ENCODE measurements at places on chromosomes 7 and 10.

DNA sequence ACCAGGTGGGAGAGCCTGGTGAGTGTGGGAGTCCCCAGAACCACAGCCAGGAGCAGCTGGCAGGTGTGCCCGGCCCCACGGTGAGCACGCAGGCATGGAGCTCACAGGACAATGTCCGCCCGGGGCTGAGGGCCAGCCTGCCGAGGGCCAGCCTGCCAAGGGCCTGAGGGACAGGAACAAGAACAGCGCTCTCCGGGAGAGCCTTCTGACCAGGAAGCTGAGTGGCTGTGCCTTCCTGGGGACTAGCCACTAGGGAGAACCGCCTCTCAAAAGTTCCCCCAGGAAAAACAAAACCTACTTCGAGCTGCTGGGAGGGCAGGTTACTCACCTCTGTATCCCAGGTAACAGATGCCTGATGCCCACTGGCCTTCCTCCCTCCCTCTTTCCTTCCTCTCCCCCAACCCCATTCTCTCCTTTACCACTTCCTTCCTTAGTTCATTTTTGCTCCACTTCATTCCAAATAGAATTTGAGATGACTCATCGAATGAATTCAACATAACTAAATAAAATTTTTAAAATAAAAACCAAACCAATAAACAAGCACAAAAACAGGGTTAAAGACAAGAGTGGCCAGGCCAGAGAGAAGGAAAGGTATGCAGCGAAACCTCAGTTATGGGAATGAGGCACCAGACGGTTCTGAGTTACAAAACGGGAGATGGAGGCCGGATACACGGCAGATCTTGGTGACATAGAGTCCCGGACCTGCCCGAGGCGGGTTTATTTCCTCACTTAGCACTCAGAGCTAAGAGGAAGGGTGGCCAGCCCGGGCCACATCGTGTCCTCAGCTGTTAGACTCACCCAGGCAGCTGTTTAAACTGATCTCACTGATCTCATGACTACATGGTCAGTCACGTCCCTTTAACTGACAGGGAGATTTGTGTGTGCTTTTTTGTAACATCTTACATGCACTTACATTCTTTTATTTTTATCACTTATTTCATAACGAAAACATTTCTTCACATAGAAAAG, 128.5 kb downstream of the TNS3 start:
- peak; percentile 24 for DNase-seq

DNA sequence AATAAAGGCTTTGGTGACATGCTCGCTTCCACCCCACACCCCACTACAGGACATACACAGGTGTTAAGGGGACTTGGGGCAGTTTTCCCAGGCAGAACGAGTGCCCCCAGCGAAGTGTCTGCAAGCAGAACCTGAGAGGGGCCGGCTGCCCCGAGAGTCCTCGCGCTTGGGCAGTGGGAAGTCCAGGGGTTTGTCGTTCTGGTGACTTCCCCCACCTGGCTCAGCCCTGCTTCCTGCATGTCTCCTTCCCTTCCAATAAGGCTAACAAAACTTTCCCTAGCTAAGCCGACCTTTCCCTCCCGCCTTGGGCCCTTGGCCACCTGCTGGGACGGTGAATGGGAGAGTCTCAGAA, 916 bp downstream of the VWA2 start:
- no peak for DNase-seq

- no peak for DNase-seq
These were observed 110.1 kb downstream of the WDR37 start for GRCh38 chr10:1166101-1166827.

GRCh38 chr7:93015779-93016481, 101.8 kb downstream of the SAMD9 start:
- DNase-seq = peak; percentile 38

- peak; percentile 21 for DNase-seq
These were observed 2.0 kb upstream of the PCOLCE start for GRCh38 chr7:100599911-100600729.

- DNase-seq = no peak
These were observed 50.3 kb upstream of the MET start for GRCh38 chr7:116621649-116622048.

DNA sequence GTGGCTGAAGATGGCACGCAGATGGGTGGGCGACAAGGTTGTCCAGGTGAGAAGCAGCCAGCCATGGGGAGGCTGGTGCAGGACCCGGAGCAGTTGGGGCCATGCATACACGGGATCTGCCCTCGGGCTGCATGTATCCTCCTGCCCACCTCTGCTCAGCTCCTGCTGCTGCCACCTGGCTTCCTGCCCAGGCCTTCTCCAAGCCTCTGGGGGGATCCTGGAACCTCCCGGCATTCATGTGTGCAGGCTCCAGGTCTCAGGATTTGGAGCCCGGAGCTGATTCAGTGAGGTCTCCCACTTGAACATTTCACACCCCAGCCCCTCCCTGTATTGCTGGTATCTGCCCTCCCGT, 27.0 kb downstream of the PDGFA start:
- DNase-seq = no peak

GRCh38 chr7:6260291-6261187, 11.9 kb downstream of the CYTH3 start:
- DNase-seq = no peak

DNA sequence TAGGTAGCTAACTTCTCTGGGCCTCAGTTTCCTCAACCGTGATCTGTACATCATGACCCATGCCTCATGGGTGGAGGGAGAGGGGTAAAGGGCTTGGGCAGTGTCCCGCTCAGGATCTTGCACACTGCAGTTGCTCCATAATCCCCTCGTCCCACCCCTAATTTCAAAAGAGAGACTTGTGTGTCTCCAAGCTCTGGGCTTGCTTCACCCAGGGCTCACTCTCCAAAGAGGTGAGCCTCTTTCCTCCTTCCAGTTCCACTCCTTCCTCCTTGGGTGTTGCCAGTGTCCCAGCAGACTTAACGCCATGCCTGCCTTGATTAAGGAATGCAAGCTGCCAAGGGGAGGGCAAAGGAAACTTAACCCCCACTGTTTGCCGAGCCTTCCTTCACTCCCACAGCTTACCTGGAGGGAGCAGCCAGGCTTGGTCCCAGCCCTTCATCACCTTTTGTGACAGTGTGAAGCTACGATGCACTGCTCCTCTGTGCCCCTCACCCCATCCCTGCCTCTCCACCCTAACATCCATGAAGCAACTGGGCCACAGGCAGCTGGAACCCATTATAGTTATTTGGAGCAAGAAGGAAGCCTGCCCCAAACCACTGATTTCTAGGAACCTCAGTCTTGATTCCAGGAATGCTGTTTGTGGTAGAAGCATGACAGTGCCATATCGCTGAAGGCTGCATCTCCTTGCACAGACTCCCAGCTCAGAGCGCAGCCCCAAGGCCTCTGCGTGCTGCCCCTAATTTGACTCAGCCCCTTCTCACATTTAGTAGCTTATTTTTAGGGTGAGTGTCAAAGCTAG, 363.3 kb downstream of the TNS3 start:
- DNase-seq = peak; percentile 91

DNA sequence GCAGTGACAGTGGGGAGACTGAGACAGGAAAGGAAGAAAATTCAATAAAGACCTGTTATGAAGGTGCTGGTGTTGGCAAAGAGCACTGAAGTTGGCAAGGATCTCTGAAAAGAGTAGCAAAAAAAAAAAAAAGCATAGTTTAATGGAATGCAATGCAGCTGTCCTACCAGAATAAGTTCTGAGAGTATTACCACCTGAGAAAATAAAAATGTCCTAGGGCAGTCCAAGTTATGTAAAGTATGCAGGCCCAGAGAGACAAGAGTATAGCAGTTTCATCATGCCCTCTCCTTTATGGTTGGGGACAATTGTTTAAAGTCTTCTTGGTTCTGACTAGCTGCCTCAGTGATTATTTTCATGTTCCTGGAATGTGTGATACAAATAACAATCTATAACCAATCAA, 1092.8 kb downstream of the SORCS3 start:
- DNase-seq = no peak

DNA sequence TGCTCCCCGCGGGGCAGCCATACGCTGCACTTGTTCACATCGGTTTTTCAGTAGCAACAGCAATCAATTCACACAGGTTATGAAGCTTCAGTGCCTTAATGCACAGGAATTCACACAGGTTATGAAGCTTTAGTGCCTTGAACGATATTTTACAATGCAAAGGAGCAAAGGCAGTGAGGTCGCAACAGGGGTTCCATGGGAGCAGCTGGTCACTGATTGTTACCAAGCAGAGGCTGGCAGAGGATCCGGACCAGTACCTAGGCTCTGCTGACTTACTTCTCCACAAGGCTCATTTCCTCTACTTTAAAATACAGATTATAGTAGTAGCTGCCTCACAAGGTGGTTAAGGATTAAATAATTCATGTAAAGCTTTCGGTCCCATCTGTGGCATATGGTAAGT, 95.2 kb upstream of the ODAD2 start:
- DNase-seq = no peak

DNA sequence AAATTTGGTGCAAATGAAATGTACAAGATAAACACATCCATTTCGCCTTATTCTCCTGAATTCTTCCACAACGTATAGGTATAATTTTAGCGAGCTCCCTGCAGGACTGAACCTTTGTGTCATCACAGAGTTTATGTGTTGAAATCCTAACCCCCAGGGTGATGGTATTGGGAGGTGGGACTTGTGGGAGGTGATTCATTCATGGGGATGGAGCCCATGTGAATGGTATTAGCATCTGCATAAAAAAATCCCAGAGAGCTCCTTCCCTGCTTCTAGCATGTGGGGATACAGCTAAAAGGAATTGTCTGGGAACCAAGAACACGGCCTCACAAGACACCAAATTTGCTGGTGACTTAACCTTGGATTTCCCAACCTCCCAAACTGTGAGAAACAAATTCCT, 741.4 kb upstream of the VSTM2A start:
- DNase-seq = no peak

- no peak for DNase-seq
These were observed 569 bp downstream of the SLC26A5 start for GRCh38 chr7:103445228-103446048.

DNA sequence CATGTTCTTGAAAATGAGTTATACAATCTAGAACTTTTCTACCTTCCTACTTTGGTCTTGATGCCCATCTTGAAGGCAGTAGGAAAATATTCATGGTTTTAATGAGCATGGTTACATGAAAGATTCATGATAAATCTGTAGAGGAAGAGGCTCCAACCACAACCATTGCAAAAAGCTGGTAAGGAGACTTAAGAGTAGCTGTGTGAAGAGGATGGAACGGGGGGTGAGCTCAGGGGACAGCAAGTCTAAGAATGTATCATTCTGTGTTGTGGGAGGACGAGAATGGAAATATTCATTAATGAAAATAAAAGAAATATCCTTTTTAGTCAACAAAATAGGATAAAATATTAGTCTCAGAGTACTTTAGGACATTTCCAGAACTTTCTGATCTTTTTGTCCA, 81.1 kb downstream of the BMPER start:
- DNase-seq = no peak

- DNase-seq = no peak
These were observed 35.8 kb downstream of the LAMB4 start for GRCh38 chr7:108094346-108094745.

GRCh38 chr10:96645191-96645721, 58.4 kb upstream of the TM9SF3 start:
- DNase-seq = no peak

DNA sequence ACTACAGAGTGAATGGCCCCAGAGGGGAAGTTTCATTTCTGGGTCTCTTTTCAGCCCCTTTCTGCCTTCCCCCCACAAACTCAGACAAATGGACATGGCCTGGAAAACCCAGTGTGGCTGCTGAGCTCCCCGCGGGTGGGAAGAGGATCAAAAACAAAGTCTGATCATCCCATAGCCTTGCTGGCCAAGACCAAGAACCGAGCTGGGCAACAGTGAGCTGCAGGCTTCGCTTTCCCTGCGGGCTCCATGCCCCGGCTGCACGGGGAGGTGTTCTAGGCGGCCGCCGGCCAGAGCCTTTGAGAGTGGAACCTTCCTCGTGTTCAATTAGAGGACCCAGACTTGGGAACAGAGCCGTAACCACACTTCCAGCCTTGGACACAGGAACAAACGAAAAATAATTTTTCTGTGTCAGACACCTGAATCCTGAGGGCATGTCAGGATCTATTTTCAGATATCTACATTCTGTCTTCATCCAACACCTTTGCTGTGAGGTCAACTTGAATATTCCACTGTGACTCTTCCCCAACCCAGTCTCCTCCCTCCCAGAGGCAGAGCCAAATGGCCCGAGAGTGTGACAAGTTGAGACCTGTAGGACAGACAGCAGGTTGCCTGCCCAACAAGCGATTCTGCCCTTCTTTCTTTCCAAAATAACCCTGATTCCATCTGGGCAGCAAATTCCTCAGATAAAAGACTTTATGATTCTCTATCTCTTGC, 26.0 kb downstream of the WDR86 start:
- DNase-seq = no peak

GRCh38 chr7:103307503-103308231, 10.4 kb downstream of the PMPCB start:
- no peak for DNase-seq

GRCh38 chr10:56653289-56653688, 292.2 kb upstream of the ZWINT start:
- DNase-seq = no peak

DNA sequence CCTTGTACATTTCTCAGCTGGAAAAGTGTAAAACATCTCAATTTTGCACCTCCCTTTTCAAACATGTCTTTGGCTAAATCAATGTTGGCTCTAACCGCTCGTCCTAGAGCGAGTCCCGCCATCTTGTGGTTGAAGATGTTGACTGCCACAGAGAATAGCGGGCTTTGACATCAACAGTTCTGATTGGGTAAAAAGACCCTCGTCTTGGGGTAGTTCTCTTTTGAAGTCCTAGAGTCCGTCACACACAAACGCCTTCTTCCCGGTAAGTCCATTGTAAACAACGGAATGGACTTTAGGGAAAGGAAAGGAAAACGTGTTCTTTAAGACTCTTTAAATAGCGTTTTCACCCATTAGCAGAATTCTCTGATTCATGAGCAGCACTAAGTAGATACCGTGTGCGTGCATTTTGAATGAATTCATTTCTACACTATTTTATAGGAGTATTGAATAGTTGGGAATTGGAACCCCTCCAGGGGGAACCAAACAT, 452 bp upstream of the RPP30 start:
- peak; percentile 79 for DNase-seq

DNA sequence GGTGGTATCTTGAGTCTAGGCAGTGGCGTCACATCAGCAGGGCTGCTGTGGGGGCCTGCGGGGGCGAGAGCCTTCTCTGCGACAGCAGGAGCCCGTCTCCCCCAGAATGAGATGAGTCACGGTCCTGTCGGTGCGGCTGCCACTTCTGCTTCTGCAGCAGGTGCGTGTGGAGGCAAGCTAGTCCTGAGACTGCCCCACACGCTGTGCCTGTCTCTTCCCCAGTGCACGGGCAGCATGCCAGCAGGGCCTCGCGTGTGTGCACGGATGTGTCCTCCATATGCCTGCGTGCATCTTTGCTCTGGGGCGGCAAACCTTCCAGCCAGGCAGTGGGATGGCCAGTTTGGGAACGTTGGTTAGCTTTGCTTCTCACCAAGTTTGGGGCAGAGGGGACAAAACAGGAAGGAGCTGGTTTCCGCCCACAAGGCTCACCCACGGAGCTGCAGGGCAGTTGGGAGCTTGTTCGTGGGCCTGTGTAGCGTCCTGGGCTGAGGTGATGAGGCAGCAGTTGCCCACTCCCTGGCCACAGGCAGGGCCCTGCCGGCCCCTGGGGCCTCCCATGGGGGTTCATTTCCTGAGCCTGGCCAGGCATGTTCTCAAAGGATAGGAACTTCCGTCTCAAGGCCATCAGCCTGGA, 60.8 kb upstream of the PPIF start:
- DNase-seq = peak; percentile 75

GRCh38 chr10:127343821-127344220, 147.4 kb upstream of the INSYN2A start:
- DNase-seq = no peak

GRCh38 chr7:41103331-41103730, 599.6 kb downstream of the INHBA start:
- DNase-seq = no peak

GRCh38 chr7:94039368-94040035, 35.3 kb upstream of the BET1 start:
- no peak for DNase-seq

- no peak for DNase-seq
These were observed 36.8 kb downstream of the MARCHF5 start for GRCh38 chr10:92327445-92328433.

Measured in hematopoietic multipotent progenitor cell treated with erythropoietin and hydrocortisone succinate and interleukin-3 and kit ligand, for 8 days (in vitro differentiated cells).